Fibroblast of skin of left biceps (primary cell): ENCODE measurements at places on chromosomes 7 and 10.

DNA sequence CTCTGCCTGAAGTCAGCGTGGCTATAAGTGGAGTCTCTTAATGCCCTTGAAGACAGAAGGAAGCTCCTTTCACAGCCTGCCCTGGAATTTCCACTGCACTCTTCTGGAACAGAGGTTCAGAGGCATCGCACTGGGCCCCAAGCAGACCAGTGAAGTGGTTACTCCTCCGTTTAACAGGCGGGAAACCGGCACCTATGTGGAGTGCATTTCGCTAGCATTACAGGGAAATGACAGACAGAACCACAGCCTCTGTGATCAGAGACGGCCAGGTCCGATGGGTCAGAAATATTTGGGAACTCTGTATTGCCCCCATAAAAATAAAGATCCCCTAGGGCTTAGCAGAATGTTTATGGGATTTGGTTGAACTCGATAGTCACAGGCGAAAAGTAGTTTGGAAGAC, 406.9 kb upstream of the PRKCQ start:
- no peak for DNase-seq

GRCh38 chr10:52740913-52741675, 31.5 kb downstream of the MBL2 start:
- DNase-seq = peak; percentile 6

GRCh38 chr10:60304829-60305379, 84.8 kb downstream of the ANK3 start:
- no peak for DNase-seq

DNA sequence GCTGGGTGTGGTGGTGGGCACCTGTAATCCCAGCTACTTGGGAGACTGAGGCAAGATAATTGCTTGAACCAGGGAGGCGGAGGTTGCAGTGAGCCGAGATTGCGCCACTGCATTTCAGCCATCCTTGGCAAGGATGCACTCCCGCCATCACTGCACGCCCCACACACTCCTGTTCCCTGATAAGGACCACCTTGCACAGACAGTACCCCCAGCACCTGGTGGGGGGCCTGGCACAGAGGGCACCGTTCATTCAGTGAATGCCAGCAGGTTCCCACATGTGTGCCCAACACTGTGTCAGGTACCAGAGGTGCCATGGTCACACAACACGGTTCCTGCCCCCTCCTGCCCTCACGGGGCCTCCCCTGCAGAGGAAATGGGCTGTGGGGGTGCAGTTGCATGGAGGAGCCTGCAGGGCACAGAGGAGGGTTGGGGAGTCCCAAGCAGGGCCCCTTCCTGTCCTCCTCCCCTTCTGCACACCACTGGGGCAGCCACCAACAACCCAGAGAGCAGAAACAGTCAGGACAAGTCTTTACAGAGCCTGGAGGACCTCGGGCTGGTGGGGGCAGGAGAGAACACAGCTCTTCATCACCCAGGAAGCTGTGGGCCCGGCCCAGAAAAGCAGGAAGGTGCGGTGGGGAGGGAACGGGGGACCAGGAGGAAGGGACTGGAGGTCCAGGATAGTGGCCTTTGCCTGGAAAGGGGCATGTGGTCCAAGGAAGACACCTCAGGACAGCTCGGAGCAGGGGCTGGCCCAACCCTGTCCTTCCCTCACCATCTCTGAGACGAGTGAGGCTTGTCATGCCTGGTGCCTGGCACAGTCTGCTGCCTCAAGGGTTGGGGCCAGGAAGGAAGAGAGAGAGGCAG, 7.1 kb downstream of the CRYGN start:
- no peak for DNase-seq

- no peak for DNase-seq
Observed at GRCh38 chr7:29405891-29406290, 157.7 kb upstream of the PRR15 start.

DNA sequence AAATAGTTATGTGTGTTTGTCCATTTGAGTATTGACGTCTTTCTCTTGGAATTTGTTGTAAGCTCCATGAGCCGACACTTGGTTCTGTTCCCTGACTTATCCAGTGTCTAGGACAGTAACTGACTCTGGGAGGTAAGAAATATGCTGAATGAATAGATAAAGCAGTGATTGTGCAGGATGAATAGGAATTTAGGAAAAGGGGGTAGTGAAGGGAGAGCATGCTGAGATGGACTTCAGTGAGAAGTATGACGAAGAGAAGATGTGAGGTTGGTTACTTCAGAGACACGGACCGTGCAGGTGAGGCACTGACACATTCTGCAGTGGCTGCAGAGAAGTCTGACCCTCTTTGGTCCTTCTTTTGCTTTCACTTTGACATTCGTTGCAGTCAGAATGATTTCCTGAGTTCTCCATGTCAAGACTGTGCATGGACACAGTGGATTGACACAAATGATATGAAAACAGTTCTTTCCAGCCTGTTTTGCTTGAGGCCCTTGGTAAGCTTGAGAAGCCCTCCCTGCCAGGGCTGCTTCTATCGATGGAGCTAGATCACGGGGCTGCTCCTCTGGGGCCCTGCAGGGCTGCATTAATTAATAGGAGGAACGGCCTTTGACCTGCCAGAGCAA, 261.5 kb upstream of the SORCS1 start:
- DNase-seq = no peak

- DNase-seq = no peak
Observed at GRCh38 chr7:142813699-142814098, 41.2 kb upstream of the EPHB6 start.

GRCh38 chr7:31146538-31146937, 94.4 kb downstream of the ADCYAP1R1 start:
- no peak for DNase-seq

- DNase-seq = no peak
Observed at GRCh38 chr7:71854546-71855397, 557.4 kb downstream of the CALN1 start.

- no peak for DNase-seq
Observed at GRCh38 chr10:27547047-27547446, 42.9 kb downstream of the RAB18 start.

DNA sequence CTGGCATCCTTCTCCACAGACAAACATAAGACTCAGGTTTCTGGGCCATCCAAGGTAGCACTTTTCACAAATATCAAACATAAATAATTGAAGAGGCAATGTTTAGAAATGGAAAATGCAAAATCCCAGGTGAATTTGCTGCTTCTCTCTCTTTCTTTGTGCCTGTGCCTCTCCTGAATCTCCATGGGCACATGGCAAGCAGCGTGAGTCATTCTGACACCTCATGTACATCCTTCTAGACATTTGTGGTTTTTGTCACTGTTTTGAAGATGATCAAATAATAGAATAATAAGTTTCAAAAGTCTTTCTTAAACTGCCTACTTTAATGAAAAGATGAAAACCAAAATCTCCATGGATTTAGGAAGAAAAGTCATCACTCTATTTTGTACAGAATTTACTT, 60.3 kb upstream of the RAB11FIP2 start:
- no peak for DNase-seq

- DNase-seq = no peak
Observed at GRCh38 chr10:968546-969199, 19.6 kb upstream of the GTPBP4 start.

GRCh38 chr7:1131471-1132265, 28.3 kb downstream of the ZFAND2A start:
- no peak for DNase-seq

DNA sequence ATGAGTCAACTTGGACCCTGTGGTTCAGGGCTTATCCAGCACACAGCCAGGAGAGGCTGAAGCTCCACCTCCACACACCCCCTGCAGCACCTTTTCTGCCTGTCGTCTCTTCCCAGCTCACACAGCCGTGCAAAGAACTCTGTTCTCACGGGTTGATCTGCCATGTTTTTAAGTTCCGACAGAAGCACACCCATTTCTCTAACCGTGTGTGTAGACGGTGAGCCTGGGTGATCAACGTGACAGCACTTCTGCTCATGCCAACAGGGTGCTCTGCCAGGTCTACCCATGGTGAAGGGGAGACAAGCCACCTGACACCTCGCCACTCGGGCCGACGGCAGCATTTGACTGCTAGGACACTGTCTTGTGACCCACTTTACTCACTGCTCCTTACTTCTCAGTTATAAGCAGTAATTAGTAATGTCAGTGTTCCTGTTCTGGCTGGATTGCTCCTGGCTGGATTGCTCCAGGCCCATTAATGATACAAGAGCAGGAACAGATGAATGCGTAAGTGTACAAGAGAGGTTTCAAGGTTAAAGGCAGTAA, 90.5 kb downstream of the RNF216 start:
- DNase-seq = no peak

- DNase-seq = no peak
Observed at GRCh38 chr7:149811221-149811620, 27.0 kb upstream of the ZNF862 start.

DNA sequence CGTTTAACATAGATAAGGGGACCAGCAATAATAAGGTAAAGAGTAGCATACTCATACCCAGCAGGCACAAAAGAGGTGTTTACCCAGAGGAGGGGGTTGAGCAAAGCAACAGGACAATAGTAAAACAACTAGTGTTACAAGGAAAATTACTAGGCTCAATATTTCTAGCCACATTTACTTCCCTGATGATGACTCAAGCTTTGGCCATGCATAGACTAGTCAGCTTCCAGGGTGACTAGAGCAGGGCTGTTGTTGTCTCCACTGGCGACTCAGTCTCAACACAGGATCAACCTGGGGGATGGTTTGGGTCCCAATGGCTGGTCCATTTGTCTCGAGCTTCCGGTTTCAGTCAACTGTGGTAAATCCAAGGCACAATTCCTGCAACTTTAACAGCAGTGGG, 217.7 kb upstream of the KCND2 start:
- DNase-seq = no peak

GRCh38 chr10:103709341-103709920, 145.9 kb downstream of the SH3PXD2A start:
- no peak for DNase-seq

DNA sequence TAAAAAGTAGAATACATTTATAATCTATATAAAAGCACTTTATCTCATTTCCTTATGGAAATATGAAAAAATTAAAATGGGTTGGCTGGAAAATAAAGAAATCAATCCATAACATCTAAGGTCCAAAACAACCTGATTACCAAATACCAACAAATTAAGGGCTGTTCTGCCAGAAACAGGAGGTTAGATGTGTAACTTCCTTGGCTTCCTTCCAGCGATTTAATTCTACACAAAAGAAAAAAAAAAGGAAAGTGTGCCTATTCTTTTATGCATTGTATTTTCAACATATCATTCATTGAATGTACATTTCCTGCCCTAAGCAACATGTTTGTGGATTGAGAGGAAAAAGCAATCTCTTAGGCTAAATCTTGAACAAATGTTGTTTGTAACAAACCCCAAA, 36.2 kb upstream of the USP6NL start:
- no peak for DNase-seq

- no peak for DNase-seq
Observed at GRCh38 chr10:111856631-111857030, 326.9 kb downstream of the GPAM start.

- DNase-seq = no peak
Observed at GRCh38 chr10:51606825-51607462, 92.5 kb downstream of the CSTF2T start.

- DNase-seq = no peak
Observed at GRCh38 chr7:16061630-16062029, 359.7 kb downstream of the CRPPA start.

DNA sequence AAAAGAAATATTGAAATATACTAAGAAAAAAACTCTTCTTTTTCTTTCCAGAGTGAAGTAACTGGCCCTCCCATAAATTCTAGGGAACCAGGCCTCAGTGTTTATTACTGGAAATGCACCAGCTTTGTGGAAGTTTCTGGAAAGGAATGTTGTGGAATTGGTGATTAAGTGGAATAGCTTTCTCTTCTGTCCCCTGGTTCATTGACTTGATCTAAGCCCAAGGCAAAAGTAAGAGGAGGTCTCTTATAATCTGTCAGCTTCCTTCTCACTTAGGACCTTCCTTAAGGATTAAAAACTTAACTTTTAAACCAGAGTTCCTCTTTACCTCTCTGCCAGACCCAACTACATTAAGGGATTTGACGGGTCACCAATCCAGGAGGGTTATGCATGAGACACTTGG, 266.2 kb downstream of the SLC25A13 start:
- DNase-seq = no peak

DNA sequence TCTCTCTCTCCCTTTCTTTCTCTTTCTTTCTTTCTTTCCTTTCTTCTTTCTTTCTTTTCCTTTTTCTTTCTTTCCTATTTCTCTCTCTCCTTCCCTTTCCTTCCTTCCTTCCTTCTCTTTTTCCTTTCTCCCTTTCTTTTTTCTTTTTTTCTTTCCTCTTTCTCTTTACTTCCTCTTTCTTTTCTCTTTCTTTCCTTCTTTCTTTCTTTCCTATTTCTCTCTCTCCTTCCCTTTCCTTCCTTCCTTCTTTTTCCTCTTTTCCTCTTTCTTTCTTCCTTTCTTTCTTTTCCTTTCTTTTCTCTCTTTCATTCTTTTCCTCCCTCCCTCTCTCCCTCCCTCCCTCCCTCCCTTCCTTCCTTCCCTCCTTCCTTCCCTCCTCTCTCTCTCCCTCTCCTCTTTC, 81.5 kb downstream of the RHOBTB1 start:
- no peak for DNase-seq

GRCh38 chr7:5584096-5584495, 160.5 kb upstream of the TNRC18 start:
- DNase-seq = no peak
